ENCODE measurements at places on chromosomes 1 and 21. TPM values are rescaled to one million over a fixed set of nuclear protein-coding genes. Genes with fewer than 3 reads are reported as not detected.
A peak's percentile ranks its signal among the peaks of the same experiment; 100 is the strongest.

GRCh38 chr1:111480674-111481073, 6.9 kb downstream of the C1orf162 start:
- no peak for DNase-seq

DNA sequence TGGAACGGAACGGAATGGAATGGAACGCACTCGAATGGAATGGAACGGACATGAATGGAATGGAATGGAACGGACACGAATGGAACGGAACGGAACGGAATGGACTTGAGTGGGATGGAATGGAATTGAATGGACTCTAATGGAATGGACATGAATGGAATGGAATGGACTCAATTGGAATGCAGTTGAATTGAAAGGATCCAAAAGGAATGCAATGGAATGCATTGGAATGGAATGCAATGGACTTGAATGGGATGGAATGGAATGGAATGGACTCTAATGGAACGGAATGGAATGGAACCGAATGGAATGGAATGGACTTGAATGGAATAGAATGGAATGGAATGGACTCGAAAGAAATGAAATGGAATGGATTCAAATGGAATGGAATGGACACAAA, 102.4 kb upstream of the OR4F16 start:
- DNase-seq, result no peak

CRYAA gene
- total RNA-seq, result not detected

FAM110D gene
- total RNA-seq, result not detected

MTARC2 gene
- not detected for total RNA-seq

GRCh38 chr1:34276606-34277005, 99.9 kb downstream of the C1orf94 start:
- no peak for DNase-seq

GRCh38 chr1:27455139-27455811, 34.7 kb downstream of the WASF2 start:
- no peak for DNase-seq

DNA sequence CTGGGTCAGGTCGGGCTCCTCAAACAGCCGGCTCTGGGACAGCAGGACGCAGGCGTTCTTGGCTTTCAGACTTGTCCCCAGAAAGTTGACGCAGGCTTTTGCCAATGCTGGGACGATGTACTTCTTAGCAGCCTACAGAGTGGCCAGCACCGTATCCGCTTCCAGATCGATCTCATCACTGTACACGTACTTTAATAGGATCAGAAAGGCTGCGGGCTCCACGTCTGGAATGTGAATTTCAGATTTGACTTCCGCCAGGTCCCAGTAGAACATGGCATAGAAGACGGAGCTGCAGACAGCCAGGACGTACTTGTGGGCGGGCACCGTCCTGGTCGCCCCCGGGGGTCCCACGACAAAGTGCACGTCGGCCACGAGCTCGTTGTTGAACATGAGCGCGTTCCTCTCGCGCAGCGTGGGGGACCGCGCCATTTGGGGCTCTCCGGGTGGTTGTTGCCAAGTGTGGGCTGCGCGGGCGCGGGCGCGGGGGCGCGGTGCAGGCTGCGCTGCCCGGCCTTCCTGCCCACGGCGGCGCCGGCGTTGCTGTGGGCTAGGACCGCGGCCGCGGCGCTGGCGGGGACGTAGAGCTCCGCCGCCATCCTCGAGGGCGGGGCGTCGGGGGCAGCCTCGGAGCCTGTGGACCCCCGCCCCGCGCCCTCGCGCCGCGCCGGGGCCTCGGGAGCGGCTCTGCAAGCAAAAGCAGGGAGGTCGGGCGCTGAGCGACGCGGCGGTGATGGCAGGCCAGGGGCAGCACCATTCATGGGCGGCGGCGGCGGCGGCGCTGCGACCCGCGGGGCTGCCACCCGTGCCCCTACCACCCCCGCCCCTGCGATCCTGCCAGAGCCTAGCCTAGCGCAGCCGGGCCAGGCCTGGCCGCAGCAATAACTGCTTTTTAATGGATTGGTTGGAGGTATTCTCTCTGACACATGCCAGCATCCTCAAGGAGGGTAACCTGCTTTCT, 10.6 kb downstream of the CNR2 start:
- DNase-seq, result no peak

SPRR2A gene
- not detected for total RNA-seq

- no peak for DNase-seq
Measured at GRCh38 chr1:58432851-58433668, 113.5 kb downstream of the OMA1 start.

CRP gene
- 0.68 TPM for total RNA-seq

GRCh38 chr1:221696718-221697461, 45.0 kb downstream of the DUSP10 start:
- no peak for DNase-seq

- no peak for DNase-seq
Measured at GRCh38 chr1:37189111-37189510, 154.8 kb upstream of the GRIK3 start.

KCNJ9 gene
- not detected for total RNA-seq

FCRL5 gene
- not detected for total RNA-seq

S100A12 gene
- total RNA-seq, result not detected

KLF17 gene
- not detected for total RNA-seq

- DNase-seq, result no peak
Measured at GRCh38 chr1:4397196-4397595, 257.2 kb upstream of the AJAP1 start.

DNA sequence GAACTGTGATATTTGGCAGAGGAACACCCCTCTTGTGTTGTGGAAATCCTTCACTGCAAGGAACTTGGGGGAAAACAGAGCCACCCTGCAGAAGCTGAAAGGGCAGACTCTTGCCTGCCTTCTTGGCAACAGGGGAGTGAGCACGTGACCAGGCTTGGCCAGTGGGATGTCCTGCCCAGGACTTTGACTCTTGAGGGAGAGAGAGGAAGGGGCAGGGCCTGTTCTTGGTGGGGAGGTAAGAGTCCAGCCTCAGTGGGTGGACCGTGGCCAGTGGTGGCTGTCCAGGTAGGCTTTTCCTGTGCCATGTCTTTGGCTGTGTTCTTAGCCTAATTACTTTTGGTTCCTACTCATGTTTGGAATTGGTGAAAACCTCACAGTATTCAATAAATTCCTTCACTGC, 8.6 kb upstream of the AK2 start:
- DNase-seq, result no peak

GRCh38 chr1:173914366-173914871, 2.7 kb downstream of the SERPINC1 start:
- DNase-seq, result peak; percentile 10

KRTAP7-1 gene
- not detected for total RNA-seq

- DNase-seq, result no peak
Measured at GRCh38 chr1:178330153-178330552, 166.6 kb downstream of the CLEC20A start.

DNA sequence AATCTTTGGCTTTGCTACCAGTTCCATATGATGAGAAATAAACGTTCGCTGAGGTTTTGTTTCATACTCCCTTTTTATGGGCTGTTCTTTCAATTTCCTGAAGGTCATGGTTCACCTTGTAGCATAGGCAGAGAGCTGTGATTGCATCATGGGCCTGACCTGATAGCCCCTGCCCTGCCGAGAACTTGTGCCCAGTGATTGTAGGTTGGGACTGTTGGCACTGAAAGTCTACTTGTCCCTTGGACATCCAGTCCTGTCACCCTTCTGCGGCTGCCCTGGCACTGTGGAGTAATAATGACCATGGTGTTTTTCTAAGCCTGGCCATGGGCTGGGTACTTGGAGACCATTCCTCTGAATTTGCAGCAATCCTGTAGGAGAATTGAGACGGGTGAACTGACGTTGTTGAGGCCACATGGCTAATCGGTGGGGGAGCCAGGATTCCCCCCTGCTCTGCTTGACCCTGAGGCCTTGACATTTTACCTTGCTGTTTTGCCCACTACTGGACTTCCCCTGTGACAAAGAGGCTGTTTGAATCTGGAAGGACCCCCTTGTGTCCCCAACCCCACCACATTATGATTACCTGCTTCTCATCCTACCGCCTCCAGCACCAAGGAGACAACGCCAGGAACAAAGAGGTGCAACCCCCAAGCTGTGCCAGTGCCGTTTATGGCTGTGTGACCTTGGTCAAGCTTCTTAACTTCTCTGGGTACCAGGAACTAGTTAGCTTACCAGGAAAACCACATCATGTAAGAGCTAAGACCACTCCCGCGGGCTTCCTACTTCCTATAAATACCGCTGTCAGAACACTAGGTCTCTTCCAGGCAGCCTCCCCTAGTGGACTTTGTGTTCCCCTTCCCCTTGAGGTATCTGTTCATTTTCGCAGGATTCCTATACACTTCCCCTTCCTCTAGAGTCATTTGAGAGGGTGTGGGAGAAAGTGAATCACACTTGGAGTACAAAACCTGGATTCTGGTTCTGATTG, 23.4 kb downstream of the SESN2 start:
- DNase-seq, result no peak

DNA sequence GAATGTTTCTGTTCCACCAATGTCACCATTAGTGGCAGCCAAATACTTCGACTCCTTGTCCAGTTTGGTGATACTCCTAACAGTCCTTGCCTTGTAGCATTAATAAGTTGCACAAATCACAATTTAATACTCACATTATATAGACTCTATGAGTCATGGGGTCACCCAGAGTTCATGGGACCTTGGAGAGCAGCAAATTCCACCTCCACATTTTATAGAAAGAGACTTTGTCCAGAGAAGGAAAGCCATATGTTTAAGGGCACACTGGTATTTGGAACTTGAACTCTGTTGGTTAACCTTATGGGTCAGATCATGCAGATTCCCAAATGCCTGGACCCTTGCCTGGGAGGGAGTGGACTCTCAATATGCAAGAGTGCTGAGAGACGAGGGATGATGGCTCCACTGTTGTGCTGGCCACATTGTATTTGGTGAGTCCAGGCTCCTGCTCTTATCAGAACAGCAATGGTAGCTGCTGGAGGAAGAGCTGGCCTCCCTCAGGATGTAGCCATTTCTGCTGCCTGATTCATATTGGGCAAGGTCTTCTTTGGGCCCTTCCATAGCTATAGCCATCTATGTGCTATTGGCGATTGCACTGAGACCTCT, 30.6 kb downstream of the DNAJC6 start:
- no peak for DNase-seq

- no peak for DNase-seq
Measured at GRCh38 chr21:31660591-31660990, 1.1 kb downstream of the SOD1 start.

Measured in activated T-cell treated with anti-CD3 and anti-CD28 coated beads, Interleukin-2, amount 50 U/mL, for 4 hours (primary cell).